ENCODE measurements at places on chromosomes 5 and 9.

- no peak for DNase-seq
Measured at GRCh38 chr5:107373549-107374263, 297.0 kb downstream of the EFNA5 start.

DNA sequence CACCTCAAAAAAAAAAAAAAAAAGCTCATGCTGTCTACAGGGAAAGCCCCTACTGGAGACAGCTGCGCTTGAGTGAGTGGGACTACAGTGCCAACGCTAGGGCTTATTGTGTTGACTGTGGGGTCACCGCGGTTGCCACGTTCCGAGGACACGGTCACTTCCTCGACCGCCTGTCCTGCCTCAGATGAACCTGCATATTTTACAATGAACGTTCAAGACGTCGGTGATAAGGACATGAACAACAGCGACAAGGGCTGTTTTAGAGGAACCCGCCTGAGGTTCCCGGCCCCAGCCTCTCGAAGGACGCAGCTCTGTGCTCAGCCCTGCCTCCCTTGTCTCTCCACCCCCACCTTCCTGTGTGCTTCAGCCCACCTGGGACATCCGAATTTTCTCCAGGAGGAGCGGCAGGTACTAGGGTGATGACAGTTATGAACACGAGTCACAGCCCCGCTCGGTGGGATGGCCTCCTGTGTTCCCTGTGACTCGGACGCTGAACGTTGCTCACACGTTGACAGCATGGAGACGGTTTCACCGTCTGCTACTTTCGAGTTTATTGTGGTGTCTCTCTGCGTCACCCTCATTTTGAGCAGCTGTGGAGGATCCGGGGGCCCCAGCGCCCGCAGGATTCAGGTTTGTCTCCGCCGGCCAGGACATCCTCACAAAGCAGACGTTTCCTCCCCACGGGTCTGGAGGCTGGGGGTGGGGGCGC, 11.3 kb upstream of the DIPK1B start:
- peak; percentile 78 for DNase-seq

DNA sequence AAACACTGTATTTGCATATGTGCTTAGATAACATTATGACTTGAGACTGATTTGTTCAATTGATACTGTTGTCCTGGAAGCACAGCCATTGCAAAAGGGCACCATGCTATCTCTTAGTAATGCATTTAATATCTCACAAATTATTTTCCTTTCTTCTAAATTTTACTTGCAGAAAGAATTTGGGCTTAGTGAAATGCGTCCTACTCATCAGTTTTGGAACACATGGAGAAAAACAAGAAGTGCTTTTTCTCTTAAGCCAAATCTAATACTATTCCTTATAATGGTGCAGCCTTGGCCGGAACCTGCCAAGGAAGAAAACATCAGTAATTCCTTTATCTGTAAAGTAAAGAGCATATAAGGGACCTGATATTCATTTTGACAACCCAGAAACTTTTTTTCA, 172.2 kb upstream of the ZNF608 start:
- DNase-seq: no peak

GRCh38 chr5:67816456-67816855, 399.1 kb upstream of the PIK3R1 start:
- DNase-seq: no peak

DNA sequence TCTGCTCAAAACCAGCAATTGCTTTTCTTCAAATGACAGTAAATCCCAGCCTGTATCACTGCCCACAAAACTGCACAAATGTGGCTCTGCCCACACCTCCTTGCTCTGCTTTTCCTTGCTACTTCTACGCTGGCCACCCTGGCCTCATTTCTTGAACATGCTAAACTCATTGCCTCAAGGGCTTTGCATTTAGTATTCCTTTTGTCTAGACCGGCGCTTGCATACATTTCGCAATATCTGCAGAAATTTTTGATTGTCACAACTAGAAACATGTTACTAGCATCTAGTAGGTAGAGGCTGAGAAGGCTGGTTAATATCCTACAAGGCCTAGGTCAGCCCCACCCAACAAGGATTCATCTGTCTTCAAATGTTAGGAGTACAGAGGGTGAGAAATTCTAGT, 2357.8 kb downstream of the MAT2B start:
- no peak for DNase-seq

GRCh38 chr5:35811108-35811741, 45.5 kb upstream of the IL7R start:
- peak; percentile 62 for DNase-seq

- no peak for DNase-seq
Measured at GRCh38 chr9:90054810-90055209, 450.0 kb downstream of the GADD45G start.

DNA sequence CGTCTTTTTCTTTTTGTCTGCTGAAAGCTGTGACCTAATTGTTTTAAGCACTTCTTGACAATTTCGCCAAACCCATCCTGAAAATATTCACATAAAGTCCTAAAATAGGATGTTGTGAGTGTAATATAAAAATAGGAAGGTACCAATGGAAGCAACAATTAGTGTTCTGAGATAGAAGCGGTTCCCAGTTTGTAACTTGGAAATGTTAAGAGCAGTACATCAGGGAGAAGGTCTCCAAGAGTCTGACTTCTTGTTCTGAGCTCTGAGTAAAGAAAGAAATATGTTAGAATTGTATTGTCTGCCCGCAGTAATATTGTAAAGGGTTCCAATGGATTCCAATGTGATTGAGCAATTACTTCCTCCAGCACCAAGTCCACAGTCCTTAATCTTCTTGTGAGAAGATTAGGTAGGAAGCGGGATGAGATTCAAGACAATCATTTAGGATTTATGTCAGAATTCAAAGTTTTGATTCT, 3.9 kb downstream of the VCAN start:
- DNase-seq: no peak

GRCh38 chr9:129313331-129313955, 135.4 kb upstream of the IER5L start:
- DNase-seq: no peak

DNA sequence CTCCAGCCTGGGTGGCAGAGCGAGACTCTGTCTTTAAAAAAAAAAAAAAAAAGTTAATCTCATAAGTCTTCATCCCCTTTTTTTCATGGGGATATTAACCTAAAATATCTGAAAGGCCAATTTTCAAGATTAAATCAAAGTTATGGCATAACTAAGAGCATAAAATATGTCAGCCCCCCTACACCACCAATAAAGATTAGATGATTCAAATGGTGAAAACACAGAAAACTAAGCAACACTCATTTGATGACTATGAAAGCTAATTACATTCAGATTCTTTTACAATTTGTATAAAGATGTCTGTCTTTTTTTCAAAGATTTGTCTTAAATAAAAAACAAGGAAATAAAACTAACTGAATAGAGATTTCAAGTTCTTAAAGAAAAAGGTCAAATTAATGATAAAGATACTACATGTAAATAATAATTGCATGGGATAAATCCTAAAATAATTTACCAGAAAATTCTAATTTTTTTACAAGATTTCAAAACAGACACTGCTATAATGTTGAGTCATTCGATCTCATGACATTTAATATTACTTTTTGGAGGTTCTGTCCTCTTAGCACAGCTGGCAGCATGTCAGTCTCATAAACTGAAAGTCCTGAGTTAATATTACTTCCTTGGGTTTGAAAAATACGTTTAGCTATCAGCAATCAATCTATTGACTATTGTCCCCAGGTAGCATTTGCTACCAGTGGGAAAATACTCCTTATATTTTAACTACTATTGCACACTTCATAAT, 112.9 kb downstream of the KIAA0825 start:
- DNase-seq: no peak

- no peak for DNase-seq
Measured at GRCh38 chr5:58958701-58959100, 375.8 kb downstream of the RAB3C start.

GRCh38 chr9:30534896-30535295, 1849.5 kb upstream of the ACO1 start:
- no peak for DNase-seq

GRCh38 chr5:119524485-119524884, 72.2 kb downstream of the HSD17B4 start:
- DNase-seq: no peak

- no peak for DNase-seq
Measured at GRCh38 chr5:141850244-141850768, 27.9 kb downstream of the PCDH1 start.

GRCh38 chr5:120306303-120306702, 157.8 kb upstream of the PRR16 start:
- DNase-seq: no peak

DNA sequence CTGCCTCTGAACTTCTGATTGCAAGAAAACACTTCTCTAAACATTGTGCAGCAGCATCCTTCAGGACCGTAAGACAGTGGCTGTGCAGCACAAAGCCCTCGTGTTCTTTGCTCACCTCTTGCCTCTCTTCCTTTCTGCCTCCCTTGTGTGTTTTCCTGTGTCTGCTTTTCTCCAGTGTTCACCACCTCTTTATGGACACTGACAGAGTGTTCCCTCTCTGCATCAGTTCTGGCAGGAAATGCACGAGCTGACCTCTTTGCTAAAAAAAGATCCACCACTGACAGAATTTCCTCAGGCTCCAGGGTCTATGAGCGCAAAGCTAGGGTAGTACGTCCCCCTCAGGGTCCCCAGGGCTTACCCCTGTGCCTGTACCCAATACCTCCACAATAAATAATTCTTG, 74.3 kb downstream of the C5orf15 start:
- no peak for DNase-seq

GRCh38 chr5:138503487-138504270, 38.4 kb downstream of the EGR1 start:
- peak; percentile 87 for DNase-seq

DNA sequence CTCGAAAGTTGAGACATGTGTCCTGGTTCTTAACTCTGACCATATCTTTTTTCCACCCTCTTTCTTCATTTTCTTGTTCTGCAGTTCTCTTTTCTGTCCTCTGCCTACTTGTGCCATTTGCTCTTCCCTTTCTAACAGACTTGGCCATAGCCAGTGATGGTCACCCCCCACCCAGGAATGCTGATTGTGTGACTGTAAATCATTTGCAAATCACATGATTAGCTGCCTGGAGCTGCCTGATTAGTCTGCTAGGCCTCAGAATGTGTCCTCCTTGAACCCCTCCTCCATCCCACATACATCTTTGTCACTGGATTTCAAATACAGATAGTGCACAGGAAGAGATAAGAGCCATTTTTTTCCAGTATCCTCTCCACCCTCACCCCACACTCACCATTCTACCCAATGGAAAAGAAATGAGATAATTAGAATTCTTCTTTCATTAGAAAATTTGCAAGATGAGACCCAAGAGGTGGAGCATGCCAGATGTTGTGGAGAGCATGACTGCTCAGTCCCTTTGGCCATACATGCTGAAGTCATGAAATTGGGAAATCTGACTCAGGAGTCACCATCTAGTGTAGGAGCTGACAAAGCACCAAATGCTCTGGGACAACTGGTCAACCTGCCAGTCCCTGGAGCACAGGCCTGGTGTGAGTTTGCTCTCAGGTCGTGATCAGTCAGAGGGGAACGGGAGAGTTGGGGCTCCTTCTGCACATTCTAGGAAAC, 538.2 kb downstream of the CCDC171 start:
- no peak for DNase-seq

- DNase-seq: no peak
Measured at GRCh38 chr5:1001406-1002270, 7.0 kb upstream of the NKD2 start.

- no peak for DNase-seq
Measured at GRCh38 chr5:179805529-179806249, 977 bp downstream of the MGAT4B start.

Measured in common myeloid progenitor, CD34-positive (primary cell).